Transverse colon (tissue), 4 donors: ENCODE measurements at places on chromosomes 7 and 10. TPM values are rescaled to one million over a fixed set of nuclear protein-coding genes. Genes with fewer than 3 reads are reported as not detected.

DNA sequence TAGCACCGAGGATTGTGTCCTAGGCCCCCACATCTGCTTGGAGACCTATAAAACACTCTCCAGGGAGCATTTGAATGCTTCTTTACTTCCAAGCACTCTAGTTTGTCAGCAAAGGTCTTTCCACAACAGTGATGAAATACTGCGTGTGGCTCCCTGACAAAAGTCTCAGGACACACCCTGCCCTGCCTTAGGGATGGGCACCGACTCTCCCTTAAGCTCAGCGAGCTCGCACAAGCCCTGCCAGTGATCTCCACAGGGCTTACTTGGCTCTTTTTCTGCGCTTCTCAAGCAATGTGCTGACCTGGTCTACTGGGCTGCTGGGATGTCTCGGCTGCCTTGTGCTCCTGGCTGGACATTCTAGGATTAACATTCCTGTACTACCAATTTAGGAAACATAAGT lies 84.3 kb upstream of the MPP7 start:
- no peak overlapping the region for H3K27ac ChIP-seq
- DNase-seq, result peak; percentile 80
- no peaks in the 10 kb centered on the region for H3K4me1 ChIP-seq

The ITPRIP gene
- 5.9 TPM for total RNA-seq

DNA sequence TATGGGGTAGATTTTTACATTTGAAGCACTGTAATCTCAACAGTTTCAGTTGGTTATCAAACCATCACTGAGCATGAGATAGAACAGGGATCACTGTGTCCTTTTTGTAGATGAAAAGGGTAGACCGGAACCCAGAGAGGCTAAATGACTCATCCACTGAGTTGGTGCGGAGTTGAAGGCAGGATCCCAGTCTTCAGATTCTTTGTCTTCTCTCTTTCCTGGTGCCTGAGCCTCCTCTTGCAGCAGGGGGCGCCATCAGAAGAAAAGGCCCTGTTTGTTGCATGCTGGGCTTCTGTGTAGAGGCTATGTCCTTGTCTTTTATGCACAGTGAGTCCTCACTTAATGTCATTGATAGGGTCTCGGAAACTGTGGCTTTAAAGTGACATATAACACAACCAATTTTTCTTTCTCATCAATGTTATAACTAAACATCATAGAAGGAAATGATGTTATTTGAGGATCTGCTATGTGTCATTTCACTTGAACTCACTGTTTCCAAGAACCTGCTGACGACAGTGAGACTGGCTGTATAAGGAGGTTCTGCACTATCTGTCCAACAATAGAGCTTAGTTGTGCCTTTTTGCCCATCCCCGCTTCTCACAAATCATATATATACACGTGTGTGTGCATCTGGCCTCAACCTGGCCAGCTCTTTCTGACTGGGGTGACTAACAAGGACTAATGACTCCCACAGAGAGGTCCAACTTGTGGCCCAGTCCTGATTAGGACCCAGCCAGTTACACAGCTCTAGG lies 14.3 kb downstream of the ZNF282 start:
- no peaks in the 10 kb centered on the region for H3K4me1 ChIP-seq
- H3K27me3 ChIP-seq, result no peaks in the 10 kb centered on the region
- H3K36me3 ChIP-seq, result no peaks in the 10 kb centered on the region

GRCh38 chr7:45601094-45601493 lies 26.9 kb downstream of the ADCY1 start:
- DNase-seq, result no peak
- H3K27ac ChIP-seq, result no peak overlapping the region
- no peak overlapping the region for H3K4me3 ChIP-seq
- H3K36me3 ChIP-seq, result no peaks in the 10 kb centered on the region

GRCh38 chr7:90701771-90702170 lies 105.7 kb downstream of the CDK14 start:
- H3K27ac ChIP-seq, result no peak overlapping the region
- no peaks in the 10 kb centered on the region for H3K36me3 ChIP-seq
- H3K27me3 ChIP-seq, result no peaks in the 10 kb centered on the region
- H3K4me1 ChIP-seq, result no peaks in the 10 kb centered on the region
- no peak overlapping the region for H3K4me3 ChIP-seq
- DNase-seq, result no peak

The MYL10 gene
- total RNA-seq, result not detected

DNA sequence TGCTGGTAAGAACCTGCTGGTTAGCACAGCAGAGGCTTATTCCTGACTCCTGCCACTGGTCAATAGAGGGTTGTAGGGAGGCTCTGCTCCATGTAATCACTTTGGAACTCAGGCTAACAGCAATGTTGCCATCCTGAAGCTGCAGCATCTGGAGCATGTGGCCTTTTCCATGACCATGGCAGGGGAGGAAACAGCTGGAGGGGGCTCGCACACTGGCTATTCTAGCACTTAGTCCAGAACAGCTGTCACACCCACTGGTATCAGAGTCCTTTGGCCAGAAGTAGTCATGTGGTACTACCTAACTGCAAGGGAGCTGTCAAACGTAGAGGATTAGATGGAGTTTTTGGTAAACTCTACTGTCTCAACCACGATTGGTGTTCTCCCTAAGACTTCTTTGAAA lies 450.0 kb downstream of the RPS24 start:
- H3K4me1 ChIP-seq, result no peaks in the 10 kb centered on the region
- no peaks in the 10 kb centered on the region for H3K27me3 ChIP-seq
- no peak for DNase-seq
- no peaks in the 10 kb centered on the region for H3K36me3 ChIP-seq
- no peak overlapping the region for H3K4me3 ChIP-seq
- H3K27ac ChIP-seq, result no peak overlapping the region

The LEP gene
- total RNA-seq, result not detected

The SMNDC1 gene
- total RNA-seq, result 9.2 TPM

- no peak for DNase-seq
- H3K4me3 ChIP-seq, result no peak overlapping the region
These were observed 64.4 kb upstream of the HECTD2 start for GRCh38 chr10:91345716-91346115.

DNA sequence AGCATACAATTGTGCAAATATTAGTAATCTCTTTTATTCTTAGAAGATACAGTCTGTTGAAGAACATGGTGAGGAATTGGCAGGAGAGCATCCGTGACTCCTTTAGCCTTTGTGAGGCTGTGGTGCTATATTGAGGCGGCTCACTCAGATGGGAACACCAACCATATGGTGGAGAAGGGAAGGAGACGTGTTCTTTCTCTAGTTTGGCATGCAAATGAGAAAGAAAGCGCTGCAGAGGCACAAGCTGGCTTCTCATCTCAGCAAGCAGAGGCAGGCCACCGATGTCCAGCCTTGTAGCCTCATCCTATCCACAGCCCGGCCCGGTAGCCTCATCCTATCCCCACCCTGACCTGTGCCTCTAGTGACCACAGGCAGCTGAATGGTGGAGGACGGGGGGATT lies 288.3 kb downstream of the CAMK1D start:
- H3K27me3 ChIP-seq, result no peaks in the 10 kb centered on the region
- H3K36me3 ChIP-seq, result no peaks in the 10 kb centered on the region
- H3K4me3 ChIP-seq, result no peak overlapping the region

The MOGAT3 gene
- 43.8 TPM for total RNA-seq

- DNase-seq, result no peak
- no peaks in the 10 kb centered on the region for H3K27me3 ChIP-seq
- no peak overlapping the region for H3K4me3 ChIP-seq
- no peaks in the 10 kb centered on the region for H3K4me1 ChIP-seq
These were observed 71.4 kb downstream of the WDR37 start for GRCh38 chr10:1127629-1128028.

GRCh38 chr7:93890464-93891068 lies at the start of gene TFPI2:
TSS of gene TFPI2 (minus strand) at chr7:93890753. CDS start at chr7:93890678, 75 bp downstream.
- H3K36me3 ChIP-seq, result no peaks in the 10 kb centered on the region
- peak within 1 kb of the TSS; percentile 40 for H3K27ac ChIP-seq
- H3K4me1 ChIP-seq, result no peaks in the 10 kb centered on the region
- H3K27me3 ChIP-seq, result peaks cover 27% of the 10 kb centered on the region
- peak; percentile 14 for DNase-seq

GRCh38 chr7:84249656-84250055 lies 55.1 kb upstream of the SEMA3A start:
- no peaks in the 10 kb centered on the region for H3K27me3 ChIP-seq
- H3K4me3 ChIP-seq, result no peak overlapping the region
- no peaks in the 10 kb centered on the region for H3K36me3 ChIP-seq
- H3K4me1 ChIP-seq, result peaks cover 6% of the 10 kb centered on the region
- H3K27ac ChIP-seq, result no peak overlapping the region

- no peak overlapping the region for H3K27ac ChIP-seq
- H3K27me3 ChIP-seq, result no peaks in the 10 kb centered on the region
- no peak for DNase-seq
- no peaks in the 10 kb centered on the region for H3K36me3 ChIP-seq
- no peaks in the 10 kb centered on the region for H3K4me1 ChIP-seq
These were observed 42.5 kb downstream of the C7orf25 start for GRCh38 chr7:42869131-42870020.

GRCh38 chr10:95026461-95026860 lies 42.8 kb downstream of the CYP2C8 start:
- no peaks in the 10 kb centered on the region for H3K4me1 ChIP-seq
- H3K4me3 ChIP-seq, result no peak overlapping the region
- H3K27ac ChIP-seq, result no peak overlapping the region
- H3K36me3 ChIP-seq, result no peaks in the 10 kb centered on the region
- no peaks in the 10 kb centered on the region for H3K27me3 ChIP-seq
- DNase-seq, result no peak

The TMEM26 gene
- 1.9 TPM for total RNA-seq

DNA sequence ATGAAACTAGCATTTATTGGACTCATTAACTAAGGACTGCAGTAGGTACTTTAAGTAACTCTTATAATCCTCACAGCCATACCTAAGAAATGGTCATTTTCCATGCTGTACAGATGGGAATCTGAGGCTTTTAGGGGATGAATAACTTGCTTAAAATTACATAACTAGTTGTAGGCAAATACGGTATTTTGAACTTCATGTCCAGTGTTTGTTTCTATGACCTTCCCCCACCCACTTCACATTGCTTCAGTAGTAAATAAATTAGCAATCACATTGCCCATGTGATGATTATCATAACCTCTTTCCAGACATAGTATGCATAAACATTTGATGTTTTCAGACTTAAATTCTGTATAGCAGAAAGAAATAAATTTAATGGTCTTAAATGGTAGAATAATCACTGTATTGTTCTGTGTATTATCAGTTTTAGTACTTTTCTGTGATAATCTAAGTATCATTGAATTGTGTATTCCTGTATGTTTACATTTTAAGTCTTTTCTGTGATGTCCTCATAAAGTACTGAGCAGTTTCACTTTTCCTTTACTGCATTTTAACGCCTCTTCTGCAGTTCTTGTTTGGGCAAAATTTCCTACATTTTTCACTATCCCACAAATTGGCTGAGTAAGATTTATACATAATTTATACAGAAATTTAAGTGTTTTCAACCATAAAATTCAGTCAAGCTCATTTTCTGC lies 48.3 kb downstream of the ANKIB1 start:
- H3K27ac ChIP-seq, result no peak overlapping the region
- no peaks in the 10 kb centered on the region for H3K27me3 ChIP-seq
- H3K4me1 ChIP-seq, result peaks cover 9% of the 10 kb centered on the region
- H3K4me3 ChIP-seq, result no peak overlapping the region
- DNase-seq, result no peak

The AGR2 gene
- total RNA-seq, result 297 TPM

DNA sequence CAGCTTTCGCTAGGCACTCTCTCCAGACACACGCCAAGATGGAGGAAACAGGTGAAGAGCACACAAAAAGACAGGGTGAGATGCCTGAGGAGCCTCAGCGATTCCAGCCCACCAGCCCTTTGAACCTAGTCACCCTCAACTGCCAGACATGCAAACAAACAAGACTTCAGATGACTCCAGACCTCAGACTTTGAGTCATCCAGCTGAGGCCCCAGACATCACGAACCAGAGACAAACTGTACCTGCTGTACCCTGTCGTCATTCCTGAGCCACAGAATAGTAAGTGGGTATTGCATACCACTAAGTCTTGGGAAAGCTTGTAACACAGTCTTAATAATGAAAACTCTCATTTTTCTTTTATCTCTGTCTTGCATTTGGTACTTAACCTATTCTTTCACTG lies 126.6 kb upstream of the LSM8 start:
- no peak overlapping the region for H3K4me3 ChIP-seq
- no peaks in the 10 kb centered on the region for H3K36me3 ChIP-seq
- no peak for DNase-seq
- H3K4me1 ChIP-seq, result no peaks in the 10 kb centered on the region
- H3K27ac ChIP-seq, result no peak overlapping the region

DNA sequence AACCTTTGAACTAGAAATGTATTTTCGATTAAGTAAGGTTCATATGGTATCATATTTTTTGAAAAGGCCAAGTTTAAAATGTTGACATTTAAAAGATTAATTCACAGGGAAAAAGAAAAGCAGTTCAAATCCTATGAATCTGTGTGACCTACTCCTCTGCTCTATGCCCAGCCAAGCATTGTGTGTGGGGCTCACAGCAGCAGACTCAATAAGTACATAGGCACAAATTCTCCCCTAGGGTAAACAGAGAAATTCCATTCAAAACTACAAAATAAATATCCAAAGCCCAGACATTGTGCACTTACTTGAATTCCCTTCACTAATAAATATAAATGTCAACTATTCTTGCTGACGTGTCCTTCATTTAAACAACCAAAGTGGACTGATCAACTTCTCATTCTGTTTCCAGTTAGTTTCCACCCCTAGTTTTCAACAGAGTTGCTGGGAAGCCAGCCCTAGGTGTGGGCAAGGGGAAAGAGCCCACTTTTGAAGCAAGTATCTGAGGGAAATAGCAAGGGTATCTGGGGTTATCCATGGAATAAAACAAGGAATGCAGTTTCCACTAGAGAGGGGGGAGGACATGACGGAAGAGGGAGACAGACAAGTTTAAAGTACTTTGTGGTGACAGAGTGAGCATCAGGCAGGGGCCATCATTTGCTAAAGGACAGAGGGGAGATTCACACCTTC lies 533.3 kb downstream of the SORCS1 start:
- H3K36me3 ChIP-seq, result no peaks in the 10 kb centered on the region
- no peak overlapping the region for H3K4me3 ChIP-seq
- H3K4me1 ChIP-seq, result no peaks in the 10 kb centered on the region
- no peaks in the 10 kb centered on the region for H3K27me3 ChIP-seq

DNA sequence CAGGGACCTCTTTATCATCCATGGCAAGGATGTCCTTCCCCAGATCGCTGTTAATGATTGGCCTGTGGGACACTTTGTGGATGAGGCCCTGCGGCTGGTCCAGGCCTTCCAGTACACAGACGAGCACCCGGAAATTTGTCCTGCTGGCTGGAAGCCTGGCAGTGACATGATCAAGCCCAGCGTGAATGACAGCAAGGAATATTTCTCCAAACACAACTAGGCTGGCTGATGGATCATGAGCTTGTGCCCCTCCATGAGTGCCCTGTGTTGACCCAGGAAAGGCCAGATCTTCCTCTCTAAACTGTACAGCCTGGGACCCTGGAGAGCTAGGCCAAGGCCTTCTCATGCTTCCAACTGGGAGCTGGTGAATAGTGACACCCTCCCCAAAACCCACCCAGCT lies 124.1 kb downstream of the CUL2 start:
- DNase-seq, result peak; percentile 16
- no peaks in the 10 kb centered on the region for H3K4me1 ChIP-seq
- no peak overlapping the region for H3K27ac ChIP-seq
- no peaks in the 10 kb centered on the region for H3K27me3 ChIP-seq

The CHRM2 gene
- total RNA-seq, result 6.6 TPM

The IGF2BP3 gene
- not detected for total RNA-seq

- no peaks in the 10 kb centered on the region for H3K36me3 ChIP-seq
- H3K4me1 ChIP-seq, result peaks cover 3% of the 10 kb centered on the region
- DNase-seq, result peak; percentile 25
- no peak overlapping the region for H3K4me3 ChIP-seq
These were observed 302.2 kb downstream of the CCDC3 start for GRCh38 chr10:12699258-12699700.

GRCh38 chr10:110615057-110615747 lies 28.9 kb upstream of the RBM20 start:
- DNase-seq, result no peak
- H3K36me3 ChIP-seq, result no peaks in the 10 kb centered on the region
- no peaks in the 10 kb centered on the region for H3K27me3 ChIP-seq
- H3K4me3 ChIP-seq, result no peak overlapping the region
